Karpas-422 (cell line): ENCODE measurements at places on chromosomes 7 and 10. TPM values are rescaled to one million over a fixed set of nuclear protein-coding genes. Genes with fewer than 3 reads are reported as not detected.

Gene CAMK2B
- total RNA-seq: not detected in 2 replicates

Gene NKX1-2
- not detected in 2 replicates for total RNA-seq

Gene RINT1
- total RNA-seq: 6.9 and 9.2 TPM in 2 replicates

Gene FXYD4
- total RNA-seq: not detected in 2 replicates

Gene UTF1
- not detected in 2 replicates for total RNA-seq

Gene ATP6V1F
- 184 and 208 TPM in 2 replicates for total RNA-seq

Gene CPA4
- not detected in 2 replicates for total RNA-seq

Gene MMP21
- not detected in 2 replicates for total RNA-seq

DNA sequence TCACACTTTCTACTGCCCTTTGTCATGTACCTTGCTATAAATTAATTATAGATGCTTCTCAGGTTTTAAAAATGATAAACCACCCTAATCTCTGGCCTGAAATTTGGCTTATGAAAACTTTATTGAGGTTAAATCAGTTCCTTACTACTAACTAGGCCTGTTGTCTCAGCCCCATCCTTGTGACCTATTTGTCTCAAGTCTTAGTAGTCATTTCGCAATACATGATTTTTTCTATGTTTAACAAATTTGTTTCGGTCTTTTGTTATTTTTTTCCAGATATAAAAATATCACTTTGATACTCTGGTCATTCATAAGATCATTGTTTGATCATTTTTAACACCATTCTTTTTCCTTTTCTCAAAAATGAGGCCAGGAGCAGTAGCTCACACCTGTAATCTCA is 411.6 kb downstream of the GFRA1 start:
- H3K27me3 ChIP-seq: no peaks in the 10 kb centered on the region
- no peaks in the 10 kb centered on the region for H3K4me1 ChIP-seq

DNA sequence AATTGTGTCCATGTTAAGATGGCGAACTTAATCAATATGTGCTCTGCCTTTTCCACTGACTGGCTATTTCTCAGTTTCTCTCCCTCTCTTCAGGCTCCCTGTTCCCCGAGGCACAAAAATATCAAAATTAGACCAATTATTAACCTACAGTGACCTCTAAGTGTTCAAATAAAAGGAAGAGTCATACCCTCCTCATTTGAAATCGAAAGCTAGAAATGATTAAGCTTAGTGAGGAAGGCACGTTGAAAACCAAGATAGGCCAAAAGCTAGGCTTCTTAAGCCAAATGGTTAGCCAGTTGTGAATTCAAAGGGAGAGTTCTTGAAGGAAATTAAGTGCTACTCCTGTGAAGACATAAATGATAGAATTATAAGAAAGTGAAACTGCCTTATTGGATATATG is 81.1 kb upstream of the MBL2 start:
- H3K27ac ChIP-seq: no peak overlapping the region
- H3K36me3 ChIP-seq: no peaks in the 10 kb centered on the region
- no peak overlapping the region for H3K4me3 ChIP-seq
- no peaks in the 10 kb centered on the region for H3K27me3 ChIP-seq
- no peaks in the 10 kb centered on the region for H3K4me1 ChIP-seq
- DNase-seq: no peak

- H3K4me3 ChIP-seq: no peak overlapping the region
- H3K27ac ChIP-seq: no peak overlapping the region
- H3K4me1 ChIP-seq: no peaks in the 10 kb centered on the region
- H3K36me3 ChIP-seq: no peaks in the 10 kb centered on the region
- no peak for DNase-seq
- no peaks in the 10 kb centered on the region for H3K27me3 ChIP-seq
These were observed 32.4 kb downstream of the TACC2 start for GRCh38 chr10:122021379-122021778.

DNA sequence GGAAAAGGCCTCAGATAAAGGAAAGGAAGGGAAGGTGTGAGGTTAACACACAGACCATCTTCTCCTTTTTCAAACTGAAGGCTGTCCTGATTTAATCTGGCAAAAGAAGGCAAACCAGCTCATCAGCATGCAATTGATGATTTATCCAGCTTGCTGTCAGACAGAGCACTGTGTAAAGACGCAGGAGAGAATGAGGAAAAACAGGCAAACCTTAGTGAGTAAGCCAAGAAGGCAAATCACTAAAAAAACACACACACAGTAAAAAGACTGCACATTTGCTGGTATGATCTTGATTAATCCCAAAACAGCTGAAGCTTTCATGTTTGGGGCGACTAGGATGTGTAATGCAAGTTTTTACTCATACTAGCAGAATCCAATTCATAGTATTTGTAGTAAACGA is 65.8 kb upstream of the SKAP2 start:
- H3K4me3 ChIP-seq: no peak overlapping the region
- no peaks in the 10 kb centered on the region for H3K4me1 ChIP-seq
- H3K36me3 ChIP-seq: no peaks in the 10 kb centered on the region

DNA sequence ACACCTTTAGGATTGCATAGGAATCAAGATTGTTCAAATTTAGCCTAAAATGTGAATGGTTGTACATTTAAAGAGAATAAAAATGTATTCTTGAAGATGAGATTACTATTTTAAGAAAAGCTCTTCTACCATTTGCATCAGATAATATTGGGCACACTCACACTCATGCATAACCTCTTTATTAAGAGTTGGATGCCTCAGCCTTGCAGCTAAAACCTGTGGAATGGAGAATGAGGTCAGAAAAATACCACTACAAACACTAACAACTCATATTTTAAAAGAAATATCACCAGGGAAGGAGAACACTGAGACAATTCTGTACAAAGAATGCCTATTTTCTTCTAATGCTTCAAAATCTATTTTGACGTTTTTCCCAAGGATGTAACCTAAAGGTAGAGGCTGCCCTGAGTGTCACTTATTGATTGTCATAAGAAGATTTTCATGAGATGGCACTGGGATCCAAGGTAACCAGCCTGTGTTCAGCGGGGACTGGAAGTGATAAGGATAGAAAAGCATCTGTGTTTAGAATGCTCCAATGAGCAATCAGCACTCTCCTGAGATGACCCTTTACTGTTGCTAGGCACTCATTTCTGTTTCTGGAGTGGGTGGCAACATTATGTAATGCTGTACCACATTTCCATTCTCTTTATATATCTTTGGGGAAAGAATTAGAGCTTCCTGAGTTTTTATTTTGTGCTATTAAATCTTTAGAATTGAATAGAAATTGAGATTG is 26.6 kb downstream of the REEP3 start:
- no peak overlapping the region for H3K27ac ChIP-seq
- H3K4me3 ChIP-seq: no peak overlapping the region
- H3K27me3 ChIP-seq: no peaks in the 10 kb centered on the region
- no peak for DNase-seq
- peaks cover 15% of the 10 kb centered on the region for H3K4me1 ChIP-seq

- H3K27me3 ChIP-seq: no peaks in the 10 kb centered on the region
- no peaks in the 10 kb centered on the region for H3K4me1 ChIP-seq
- H3K4me3 ChIP-seq: no peak overlapping the region
- H3K36me3 ChIP-seq: no peaks in the 10 kb centered on the region
- DNase-seq: no peak
These were observed 63.8 kb upstream of the RET start for GRCh38 chr10:43013065-43013464.

- H3K27me3 ChIP-seq: no peaks in the 10 kb centered on the region
- no peak overlapping the region for H3K27ac ChIP-seq
- H3K4me1 ChIP-seq: no peaks in the 10 kb centered on the region
- no peak for DNase-seq
- H3K4me3 ChIP-seq: no peak overlapping the region
These were observed 793.0 kb upstream of the IGFBP3 start for GRCh38 chr7:46713868-46714596.

- no peak overlapping the region for H3K4me3 ChIP-seq
- H3K27ac ChIP-seq: no peak overlapping the region
- no peaks in the 10 kb centered on the region for H3K36me3 ChIP-seq
- H3K27me3 ChIP-seq: no peaks in the 10 kb centered on the region
- peaks cover 19% of the 10 kb centered on the region for H3K4me1 ChIP-seq
These were observed 43.3 kb downstream of the CNOT4 start for GRCh38 chr7:135466442-135467206.

- no peak overlapping the region for H3K27ac ChIP-seq
- no peak overlapping the region for H3K4me3 ChIP-seq
- no peak for DNase-seq
These were observed 4.6 kb downstream of the PWWP2B start for GRCh38 chr10:132401401-132402118.

GRCh38 chr7:84876061-84876821 is 310.6 kb downstream of the SEMA3D start:
- DNase-seq: no peak
- no peaks in the 10 kb centered on the region for H3K36me3 ChIP-seq
- no peak overlapping the region for H3K27ac ChIP-seq
- no peak overlapping the region for H3K4me3 ChIP-seq
- H3K4me1 ChIP-seq: no peaks in the 10 kb centered on the region
- H3K27me3 ChIP-seq: no peaks in the 10 kb centered on the region

DNA sequence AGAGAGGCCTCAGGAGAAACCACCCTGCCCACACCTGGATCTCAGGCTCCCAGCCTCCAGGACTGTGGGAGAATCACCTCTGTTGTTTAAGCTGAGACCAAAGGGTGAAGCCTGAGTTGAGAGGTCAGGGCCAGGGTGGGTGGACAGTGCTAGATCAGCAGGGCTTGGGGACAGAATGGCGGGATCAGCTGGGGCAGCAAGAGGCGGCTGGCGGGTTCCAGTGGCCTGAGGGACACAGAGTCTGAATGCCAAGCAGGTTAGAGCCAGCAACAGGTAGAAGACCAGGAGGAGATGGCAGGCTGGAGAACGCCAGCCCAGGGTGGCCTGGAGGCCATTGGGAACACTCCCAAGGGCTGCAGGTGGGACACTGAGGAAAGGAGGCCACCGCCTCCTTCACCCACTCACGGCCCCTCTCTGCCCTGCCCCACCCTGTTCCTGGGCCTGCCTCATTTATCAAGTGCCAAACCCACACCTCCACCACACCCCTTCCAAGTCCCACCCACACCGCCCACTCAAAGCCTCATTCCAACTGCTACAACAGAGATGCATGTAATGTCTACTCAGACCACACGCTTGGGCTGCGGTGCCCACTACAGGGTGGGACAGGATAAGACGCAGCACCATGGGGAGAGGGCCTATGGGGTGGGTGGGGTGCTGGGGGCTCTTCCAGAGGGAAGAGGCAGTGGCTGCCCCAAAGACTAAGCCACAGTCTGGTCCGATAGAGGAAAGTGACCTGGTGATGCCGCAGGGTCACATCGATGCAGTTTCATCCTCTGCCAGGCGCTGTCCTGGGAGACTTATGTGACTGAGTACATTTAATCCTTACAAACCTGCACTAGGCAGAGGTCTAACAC is 173.9 kb downstream of the TNS3 start:
- H3K4me3 ChIP-seq: no peak overlapping the region
- no peaks in the 10 kb centered on the region for H3K4me1 ChIP-seq
- DNase-seq: no peak
- no peaks in the 10 kb centered on the region for H3K36me3 ChIP-seq
- H3K27me3 ChIP-seq: no peaks in the 10 kb centered on the region

DNA sequence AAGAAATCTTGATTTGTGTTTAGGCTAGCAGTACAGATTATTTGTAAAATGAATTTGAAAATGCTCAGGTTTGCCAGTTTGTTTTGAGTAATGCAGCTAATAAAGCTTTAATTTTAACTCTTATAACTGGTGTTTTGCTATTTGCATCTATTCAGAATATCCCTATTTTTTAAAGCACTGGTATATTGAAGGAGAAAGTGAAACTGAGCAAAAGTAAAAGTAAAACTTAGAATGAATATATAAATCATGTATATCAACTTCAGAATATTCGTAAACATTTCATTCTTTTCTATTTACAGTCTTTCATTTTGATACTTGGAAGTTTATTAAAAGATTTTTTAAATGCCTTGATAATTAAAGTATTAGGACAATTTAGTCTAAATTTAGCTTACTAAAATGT is 26.2 kb downstream of the TASOR2 start:
- no peak for DNase-seq
- H3K4me3 ChIP-seq: peak overlapping the region; percentile 48
- H3K36me3 ChIP-seq: no peaks in the 10 kb centered on the region
- peak overlapping the region; percentile 67 for H3K27ac ChIP-seq

DNA sequence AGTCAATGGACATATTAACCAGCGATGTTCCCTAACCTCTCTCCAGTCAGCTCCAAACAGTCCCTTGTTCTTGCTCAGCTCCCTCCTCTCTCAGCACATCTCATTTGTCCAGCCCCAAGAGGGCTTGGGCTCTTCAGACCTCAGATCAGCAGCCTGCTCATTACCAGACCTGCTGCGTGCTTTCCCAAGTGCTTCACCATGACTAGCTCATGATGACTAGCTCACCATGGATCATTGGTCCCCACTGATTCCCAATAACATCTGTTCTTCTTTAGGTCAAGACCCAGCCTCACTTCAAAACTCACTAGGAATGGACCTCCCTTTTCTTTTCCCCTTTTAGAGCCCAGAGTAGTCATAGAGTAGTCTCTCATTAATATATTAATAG is 121.9 kb downstream of the SLC16A9 start:
- H3K27ac ChIP-seq: no peak overlapping the region
- no peaks in the 10 kb centered on the region for H3K27me3 ChIP-seq
- no peak overlapping the region for H3K4me3 ChIP-seq
- no peaks in the 10 kb centered on the region for H3K36me3 ChIP-seq

DNA sequence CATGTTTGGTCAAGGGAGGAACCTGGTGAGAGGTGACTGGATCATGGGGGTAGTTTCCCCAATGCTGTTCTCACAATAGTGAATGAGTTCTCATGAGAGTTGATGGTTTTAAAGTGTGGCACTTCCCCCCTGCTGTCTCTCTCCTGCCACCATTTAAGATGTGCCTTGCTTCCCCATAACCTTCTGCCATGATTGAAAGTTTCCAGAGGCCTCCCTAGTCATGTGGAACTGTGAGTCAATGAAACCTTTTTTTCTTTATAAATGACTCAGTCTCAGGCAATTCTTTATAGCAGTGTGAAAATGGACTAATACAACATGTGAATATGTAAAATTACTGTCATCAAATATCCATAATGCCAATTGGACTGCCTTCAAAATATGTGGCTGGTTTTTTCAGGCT is 165.5 kb upstream of the TARP start:
- H3K4me1 ChIP-seq: no peaks in the 10 kb centered on the region
- H3K36me3 ChIP-seq: no peaks in the 10 kb centered on the region
- DNase-seq: no peak

DNA sequence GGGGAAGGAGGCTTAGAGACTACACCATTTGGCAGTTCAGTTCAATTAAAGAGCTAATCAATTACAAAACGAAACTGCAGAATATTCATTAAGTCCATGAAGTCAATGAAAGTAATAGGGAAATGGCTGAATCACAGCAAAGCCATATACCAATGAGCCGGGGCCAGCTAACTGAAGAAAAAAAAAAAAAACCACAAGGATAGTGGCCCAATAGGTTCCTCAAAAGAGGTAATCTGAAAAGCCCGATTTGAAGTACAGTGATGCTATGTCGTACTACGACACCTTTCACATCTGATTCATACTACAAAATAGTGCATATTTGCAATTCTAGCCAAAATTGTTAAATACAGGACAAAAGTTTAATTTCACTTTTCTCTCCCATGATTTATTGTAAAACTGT is 2.5 kb downstream of the ARHGAP12 start:
- H3K4me3 ChIP-seq: no peak overlapping the region
- 0 out of 2 replicates have a peak, but pooled peaks cover 3% of the 10 kb centered on the region for H3K27me3 ChIP-seq
- H3K36me3 ChIP-seq: no peaks in the 10 kb centered on the region
- H3K4me1 ChIP-seq: peaks cover 39% of the 10 kb centered on the region
- H3K27ac ChIP-seq: no peak overlapping the region
- no peak for DNase-seq
